Activated T-cell treated with anti-CD3 and anti-CD28 coated beads, Interleukin-2, amount 50 U/mL, for 4 hours (primary cell): ENCODE measurements at places on chromosomes 1 and 21.

- no peak for DNase-seq
Observed at GRCh38 chr1:33005838-33006421, 30.8 kb downstream of the AK2 start.

GRCh38 chr1:40870135-40870728 lies 8.1 kb upstream of the CITED4 start:
- DNase-seq = no peak

- no peak for DNase-seq
Observed at GRCh38 chr1:211135342-211135950, 1.5 kb upstream of the KCNH1 start.

GRCh38 chr1:13964768-13965167 lies 264.8 kb downstream of the PRDM2 start:
- DNase-seq = no peak

DNA sequence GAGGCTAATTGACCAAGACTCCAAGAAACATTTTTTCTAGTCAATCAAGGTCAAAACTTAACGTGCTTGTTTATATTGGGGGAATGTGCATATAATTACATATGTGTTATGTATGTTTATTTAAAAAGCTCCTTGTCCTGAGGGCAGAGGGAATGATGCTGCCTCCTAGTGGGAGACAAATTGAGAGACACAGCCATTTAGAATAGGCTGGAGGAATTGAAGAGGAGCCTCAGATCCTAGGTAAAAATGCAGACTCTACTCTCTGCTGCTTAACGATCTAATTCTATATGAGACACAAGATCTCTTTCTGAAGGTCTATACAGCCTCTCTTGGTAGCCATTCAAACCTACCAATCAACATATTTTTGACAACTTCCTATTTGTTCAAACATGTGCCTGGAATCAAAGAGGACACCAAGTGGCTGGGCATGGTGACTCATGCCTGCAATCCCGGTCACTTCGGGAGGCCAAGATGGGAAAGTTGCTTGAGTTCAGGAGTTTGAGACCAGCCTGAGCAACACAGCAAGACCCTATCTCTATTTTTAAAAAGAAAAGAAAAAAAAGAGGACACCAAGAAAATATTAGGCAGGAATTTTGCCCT lies 136.6 kb upstream of the ZNF648 start:
- DNase-seq = no peak

DNA sequence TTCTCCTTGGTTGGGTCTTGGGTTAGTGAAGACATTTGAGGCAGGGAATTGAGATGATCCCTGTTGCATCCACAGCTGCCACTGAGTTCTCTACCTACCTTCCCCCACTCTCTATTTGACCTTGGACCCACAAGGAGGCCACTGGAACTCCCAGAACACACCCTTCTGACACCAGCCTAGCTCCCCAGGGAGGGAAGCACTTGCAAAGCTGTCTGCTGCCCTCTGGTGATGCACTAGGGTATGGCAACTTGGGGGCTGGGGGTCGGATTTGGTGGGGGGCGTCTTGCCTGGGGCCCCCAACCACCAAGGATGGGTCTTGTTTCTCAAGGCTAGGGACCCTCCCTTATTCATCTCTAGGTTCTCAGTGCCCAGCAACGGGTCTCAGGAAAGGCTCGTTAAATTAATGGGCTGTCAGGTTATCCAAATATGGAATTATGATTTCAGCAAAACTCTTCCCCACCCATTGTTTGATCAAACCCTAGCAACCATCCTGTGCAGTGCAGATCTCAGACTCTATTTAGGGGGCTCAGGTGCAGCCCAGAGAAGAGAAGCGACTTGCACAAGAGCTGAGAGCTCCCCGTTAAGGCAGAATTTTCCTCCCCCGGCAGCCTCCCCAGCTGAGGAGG lies 177.8 kb upstream of the KLHDC7A start:
- no peak for DNase-seq

DNA sequence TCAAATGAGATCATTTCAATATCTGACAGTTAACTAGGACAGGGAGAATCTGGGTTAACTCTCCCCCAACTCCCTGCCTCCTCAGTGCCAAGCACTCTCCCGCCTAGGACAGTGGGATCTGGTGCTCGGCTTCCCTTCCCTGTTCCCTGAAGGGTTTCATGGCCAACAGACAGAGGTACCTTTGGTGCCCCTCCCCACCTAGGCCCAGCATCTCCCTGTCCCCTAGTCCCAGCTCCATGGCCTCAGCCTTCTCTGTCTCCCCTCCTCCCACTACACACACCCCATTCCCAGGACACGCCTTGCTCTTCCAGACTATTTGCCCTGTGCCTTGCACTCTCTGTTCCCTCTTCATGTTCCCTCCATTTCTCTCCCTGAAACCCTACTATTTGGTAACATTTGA lies 77.1 kb downstream of the CD247 start:
- DNase-seq = no peak

DNA sequence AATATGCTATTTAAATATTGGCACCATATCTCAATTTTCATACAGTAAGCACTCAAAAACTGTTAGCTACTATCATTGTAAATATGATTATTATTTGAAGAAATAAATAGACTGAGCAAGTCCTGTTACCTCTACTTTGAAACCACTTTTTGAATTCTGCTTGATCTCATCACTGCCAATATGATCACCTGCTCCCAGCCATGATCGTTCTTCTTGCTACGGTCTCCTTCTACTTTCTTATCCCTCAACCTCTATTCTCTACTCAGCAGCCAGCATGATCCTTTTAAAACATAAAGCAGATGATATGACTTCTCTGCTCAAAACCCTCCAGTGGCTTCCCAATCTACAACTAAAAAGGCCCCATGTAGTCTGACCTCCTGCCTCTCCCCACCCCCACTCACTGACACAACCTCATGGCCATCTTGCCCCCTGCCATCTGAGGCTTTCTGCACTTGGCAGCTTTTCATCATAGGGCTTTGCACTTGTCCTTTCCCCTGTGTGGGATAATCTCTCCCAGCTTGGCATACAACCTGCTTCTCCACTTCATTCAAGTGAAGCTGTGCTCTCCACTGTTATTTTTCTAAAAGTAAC lies 27.2 kb downstream of the CD34 start:
- DNase-seq = no peak

DNA sequence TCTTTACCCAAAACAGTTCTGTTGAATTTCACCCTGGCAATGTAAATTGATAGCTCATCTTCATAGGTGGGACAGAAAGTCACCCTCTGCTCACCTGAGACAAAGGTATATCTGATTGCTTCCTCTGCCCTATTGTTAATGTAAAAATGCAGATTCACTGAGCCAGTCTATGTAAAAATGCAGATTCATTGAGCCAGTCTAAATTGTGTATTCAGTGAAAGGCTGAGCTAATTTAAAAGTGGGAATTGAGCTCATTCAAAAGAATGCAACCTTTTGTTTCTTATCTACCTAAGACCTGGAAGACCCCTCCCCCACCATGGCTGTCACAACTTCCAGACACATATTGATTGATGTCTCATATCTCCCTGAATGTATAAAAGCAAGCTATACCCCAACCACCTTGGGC lies 4.8 kb upstream of the MYSM1 start:
- DNase-seq = no peak

DNA sequence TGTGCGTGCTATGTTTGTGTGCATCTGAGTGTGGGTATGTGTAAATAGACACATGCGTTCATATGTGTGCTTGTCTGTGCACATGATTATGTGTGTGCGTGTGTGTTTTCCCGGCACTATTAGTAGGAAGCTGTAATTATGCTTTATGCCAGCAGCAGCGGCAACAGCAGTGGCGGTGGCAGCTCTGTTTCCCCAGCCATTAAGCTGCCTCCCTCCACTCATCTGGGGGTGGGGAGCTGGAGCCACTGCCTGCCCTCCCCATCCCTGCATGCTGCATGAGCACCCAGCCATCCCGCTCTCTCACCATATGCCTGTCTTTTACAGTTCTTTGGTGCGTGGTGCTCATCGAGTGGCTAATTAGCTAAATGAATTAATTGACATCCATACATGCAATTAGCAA lies 30.5 kb upstream of the ACOT11 start:
- DNase-seq = no peak

- DNase-seq = peak; percentile 55
Observed at GRCh38 chr1:33298623-33299277, 22.1 kb downstream of the A3GALT2 start.

DNA sequence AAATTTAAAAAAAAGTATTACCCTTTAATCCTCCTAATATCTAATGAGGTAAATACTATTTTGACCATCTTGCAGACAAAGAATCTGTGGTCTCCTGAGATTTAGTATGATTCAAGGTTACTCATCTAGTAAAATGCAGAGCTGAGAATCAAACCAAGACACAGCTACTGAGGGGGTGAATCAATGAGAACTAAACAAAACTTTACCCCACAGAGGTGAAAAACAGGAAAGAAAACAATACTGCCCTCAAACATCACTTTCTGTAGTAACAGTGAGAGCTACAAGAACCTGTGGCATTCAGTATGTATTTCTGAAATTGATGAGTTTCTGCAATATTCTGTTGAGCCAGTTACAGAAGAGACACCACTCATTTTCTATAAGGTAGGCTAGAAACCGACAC lies 85.1 kb downstream of the JAK1 start:
- no peak for DNase-seq

- DNase-seq = no peak
Observed at GRCh38 chr1:181479137-181479745, 4.1 kb upstream of the CACNA1E start.

GRCh38 chr1:83606416-83606955 lies 392.4 kb downstream of the TTLL7 start:
- DNase-seq = no peak

DNA sequence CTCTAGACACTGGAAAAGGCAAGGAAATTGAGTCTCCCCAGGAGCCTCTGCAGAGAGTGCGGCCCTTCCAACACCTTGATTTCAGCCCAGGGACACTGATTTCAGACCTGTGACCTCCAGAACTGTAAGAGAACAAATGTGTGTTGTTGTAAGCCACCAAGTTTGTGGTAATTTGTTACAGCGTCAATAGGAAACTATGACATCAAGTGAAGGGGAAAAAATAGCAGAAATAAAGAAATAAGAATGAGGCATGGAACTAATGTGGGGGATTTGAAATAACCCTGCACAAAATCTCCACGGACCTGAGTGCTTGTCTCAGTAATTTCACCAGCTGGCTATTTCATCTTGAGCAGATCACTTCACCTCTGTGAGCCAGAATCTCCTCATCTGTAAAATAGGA lies 227.8 kb upstream of the JUN start:
- no peak for DNase-seq

- no peak for DNase-seq
Observed at GRCh38 chr1:218665221-218665620, 320.1 kb downstream of the TGFB2 start.

- DNase-seq = no peak
Observed at GRCh38 chr1:118049981-118050380, 120.4 kb downstream of the WDR3 start.

DNA sequence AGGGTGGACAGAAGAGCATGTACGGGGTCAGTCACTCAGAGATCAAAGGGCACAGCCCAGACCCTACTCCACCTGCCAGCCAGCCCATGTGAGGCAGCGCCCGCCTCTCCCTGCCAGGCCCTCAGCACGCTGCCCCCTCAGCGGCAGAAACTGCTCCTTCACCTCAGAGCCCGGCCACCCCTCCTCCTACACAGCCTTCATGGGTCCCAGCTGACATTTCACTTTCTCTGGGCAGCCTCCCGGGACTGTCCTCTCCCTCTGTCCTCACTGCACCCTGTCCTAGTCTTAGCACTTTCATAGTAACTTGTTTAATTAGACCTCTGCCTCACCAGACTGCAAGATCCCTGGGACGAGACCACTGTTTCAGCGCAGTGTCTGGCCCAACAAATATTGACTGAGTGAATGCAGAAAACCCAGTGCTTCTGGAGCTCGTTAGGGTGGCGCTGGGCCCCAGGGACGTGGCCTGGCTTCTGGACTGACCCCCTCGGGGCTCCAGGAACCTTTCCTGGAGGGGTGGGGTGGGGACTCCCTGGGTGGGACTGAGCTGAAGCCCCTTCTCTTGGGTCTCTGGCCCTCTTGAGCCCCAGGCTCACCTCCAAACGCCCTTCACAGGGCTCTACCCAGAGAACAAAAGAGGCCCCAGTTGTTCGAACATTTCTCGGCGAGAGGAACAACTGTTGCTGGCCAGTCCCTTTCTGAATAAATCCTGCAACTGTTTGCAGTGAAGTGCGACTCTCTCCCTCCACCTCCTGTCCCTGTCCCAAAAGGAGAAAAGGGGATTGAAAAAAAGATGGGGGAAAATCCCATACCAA lies 114.9 kb downstream of the CASZ1 start:
- no peak for DNase-seq

DNA sequence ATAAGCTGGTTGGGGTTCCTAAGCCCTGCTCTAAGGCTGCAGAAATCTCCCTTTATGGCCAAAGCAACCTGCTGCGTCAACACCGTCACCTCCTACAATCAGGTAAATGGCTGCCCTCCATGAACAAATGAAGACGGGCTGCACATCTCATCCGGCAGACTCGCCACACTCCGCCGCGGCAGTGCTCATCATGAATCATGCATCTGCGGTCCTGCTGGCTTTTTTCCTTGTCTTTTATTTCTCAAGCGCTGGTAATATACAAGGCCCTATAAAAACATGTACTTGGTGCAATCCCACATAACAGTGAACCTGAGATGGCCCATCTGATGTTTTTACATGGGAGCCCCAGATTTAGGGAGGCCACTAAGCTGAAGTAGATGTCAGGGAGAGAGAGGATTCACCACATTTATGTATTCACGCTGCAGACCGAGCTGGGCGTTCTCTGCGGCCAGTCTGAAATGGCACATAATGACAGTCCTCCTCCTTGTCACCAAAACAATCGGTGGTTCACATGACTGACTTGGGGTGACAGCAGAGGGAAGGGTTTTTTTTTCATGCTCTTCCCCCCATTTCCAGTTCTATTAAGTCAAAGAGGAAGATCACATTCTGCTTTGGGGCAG lies 91.6 kb downstream of the KAZN start:
- DNase-seq = no peak

DNA sequence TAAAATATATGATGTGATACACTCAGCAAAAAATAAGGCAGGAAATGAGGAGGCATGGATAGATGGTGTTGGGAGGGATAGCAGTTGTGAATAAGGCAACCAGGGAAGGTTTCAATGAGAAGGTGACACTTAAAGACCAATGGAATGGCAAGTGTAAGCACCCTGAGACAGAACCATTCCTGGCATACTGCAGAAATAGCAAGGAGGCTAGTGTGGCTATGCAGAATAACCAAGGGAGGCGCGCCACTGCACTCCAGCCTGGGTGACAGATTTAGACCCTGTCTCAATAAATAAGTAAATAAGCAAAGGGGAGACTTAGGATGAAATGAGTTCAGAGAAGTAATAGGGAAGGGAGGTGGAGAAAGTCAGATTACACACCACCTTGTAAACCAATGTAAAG lies 113.9 kb downstream of the TOMM20 start:
- DNase-seq = no peak

DNA sequence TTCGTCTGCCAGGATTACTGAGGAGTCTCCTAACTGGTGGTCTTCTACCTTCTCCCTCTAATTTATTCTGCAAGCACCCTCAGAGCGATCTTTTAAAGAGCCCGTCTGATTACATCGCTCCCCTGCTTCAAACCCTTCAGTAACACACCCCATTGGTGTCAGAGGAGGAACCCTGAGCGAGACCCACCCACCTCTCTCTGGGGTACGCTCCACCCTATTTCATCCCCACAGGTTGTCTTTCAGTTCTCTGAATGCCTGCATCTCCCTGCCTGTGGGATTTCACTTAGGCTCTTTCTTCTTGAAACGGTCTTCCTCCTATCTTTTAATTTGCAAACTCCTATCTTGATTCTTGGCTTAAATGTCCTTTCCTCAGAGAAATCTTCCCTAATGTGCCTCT lies 39.4 kb downstream of the C1orf21 start:
- DNase-seq = no peak

- peak; percentile 19 for DNase-seq
Observed at GRCh38 chr1:156281281-156281680, 1.3 kb downstream of the SMG5 start.

- no peak for DNase-seq
Observed at GRCh38 chr1:114263343-114263742, 109.7 kb upstream of the SYT6 start.
